GM18507 (cell line): ENCODE measurements at places on chromosomes 12 and 14.

DNA sequence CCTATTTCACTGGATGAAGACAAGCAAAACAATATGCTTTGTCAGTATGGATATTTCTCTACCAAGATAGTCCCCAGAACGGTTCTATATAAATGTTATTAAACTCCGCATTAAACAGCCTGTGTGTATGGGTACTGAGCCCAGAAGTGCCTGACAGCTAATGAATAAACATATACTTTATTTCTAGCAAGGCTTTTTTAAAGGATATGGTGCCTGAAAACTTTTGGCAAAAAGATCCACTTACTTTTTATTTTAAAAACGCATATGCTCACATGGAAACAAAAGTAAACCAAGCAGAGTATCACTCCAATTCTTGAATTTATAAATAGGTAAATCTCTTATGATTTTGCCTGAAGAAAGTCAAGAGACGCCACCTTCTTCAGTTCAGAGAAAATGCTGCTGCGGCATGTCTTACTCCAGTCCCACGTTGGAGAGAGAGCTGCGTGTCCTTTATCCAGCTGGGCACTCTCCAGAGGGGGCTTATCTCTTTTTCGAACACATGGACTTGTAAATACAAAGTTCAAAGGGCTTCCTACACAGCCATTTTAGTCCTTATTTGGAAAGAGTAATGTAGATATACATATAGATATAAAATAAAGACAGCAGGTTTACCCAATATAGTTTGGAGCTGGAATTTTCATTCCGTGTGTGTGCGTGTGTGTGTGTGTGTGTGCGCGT lies 264.2 kb downstream of the ADAMTS20 start:
- DNase-seq, result no peak

DNA sequence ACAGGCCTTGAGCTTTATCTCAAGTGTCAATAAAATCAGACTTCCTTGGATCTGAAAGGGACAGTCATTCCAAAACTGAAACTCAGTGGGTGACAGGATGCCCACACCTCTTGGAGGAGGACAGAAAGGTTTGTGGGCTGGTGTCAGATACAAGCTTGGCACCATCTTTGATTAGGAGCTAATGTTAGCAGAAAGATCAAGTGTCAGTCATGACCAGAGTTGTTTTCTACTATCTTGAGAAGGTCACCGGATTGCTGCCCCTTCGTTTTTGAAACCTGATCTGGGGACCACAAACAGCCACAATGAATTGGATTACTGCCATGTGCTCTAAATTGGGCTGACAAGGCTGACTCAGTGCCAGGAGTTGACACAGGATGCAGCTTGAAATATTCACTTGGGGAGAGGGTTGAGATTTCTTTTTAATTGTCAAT lies 88.3 kb downstream of the OTOGL start:
- no peak for DNase-seq

DNA sequence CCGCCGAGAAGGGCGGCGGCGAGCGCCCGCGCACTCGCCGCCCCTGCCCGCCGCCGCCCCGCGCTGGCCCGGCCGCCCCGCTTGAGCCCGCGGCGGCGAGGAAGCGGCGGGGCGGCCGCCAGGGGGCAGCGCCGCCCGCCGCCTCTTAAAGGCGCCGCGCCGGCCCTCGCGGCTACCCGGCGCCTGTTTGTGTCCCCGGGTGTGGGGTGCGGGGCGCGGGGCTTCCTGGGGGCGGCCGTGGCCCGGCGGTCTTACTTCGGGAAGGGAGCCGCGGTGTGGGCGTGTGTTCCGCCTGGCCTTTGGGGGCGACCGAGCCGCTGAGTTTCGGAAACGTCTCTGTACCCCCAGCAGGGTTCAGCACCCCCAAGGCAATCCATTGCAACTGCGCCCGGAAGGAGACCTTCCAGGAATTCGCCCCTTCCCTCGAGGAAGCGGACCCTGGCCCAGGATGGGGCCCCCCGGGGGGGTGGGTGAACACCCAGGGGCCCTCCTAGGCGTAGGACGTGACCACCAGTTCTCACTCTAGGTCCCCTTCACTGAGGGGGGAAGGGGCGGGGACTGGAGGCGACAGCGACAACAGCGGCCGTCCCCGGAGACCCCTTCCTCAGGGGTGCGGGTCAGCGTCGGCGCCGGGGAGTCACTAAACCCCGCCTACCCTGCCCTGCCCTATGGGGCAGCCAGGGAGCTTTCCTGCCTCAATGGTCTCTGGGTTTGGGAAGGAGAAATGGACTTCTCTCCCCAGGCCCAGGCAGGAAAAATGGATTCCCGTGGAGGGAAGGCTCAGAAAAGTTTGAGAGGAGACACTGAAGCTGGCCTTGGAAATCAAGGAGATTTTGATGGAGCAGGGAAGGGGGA lies at the start of gene ITPK1:
Gene ITPK1 (minus strand): TSS at position 105 of the 855 bp plus-strand sequence. CDS start 762 bp downstream, outside the sequence.
- DNase-seq, result peak; percentile 68

- DNase-seq, result no peak
These were observed 53.6 kb downstream of the SUSD6 start for GRCh38 chr14:69664865-69665526.

GRCh38 chr12:16121953-16122352 lies 155.5 kb downstream of the SLC15A5 start:
- no peak for DNase-seq

GRCh38 chr14:73428353-73428824 lies 30.0 kb downstream of the NUMB start:
- DNase-seq, result no peak

DNA sequence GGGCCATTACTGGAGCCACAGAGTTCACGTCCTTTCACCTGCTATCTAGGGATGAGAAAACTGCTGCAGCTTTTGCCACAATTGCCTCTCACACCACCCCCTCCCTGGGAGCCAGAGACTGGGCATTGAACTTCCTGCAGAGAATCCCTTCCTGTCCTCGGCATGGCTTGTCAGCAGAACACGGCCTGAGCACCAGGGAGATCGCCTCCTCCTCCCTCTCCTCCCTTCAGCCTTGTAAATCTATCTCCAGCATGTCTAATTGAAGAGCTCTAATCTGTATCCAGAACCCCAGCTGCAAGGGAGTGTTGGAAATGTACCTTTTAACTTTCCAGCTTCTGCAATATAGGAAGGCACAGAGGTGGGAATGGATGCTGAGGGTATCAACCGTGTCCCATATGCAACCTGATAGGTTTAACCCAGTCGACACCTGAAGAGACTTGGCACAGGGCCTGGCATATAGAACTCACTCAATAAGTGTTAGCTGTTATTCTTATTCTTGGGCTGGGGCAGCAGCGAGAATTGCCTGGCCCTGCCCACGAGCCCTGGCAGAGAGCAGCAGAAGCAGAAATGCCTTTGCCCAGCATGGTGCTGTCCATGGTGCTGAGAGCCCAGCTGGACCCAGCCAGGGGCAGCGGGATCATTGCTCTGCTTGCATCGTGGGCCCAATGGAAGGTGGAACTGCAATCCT lies 26.8 kb downstream of the TMEM63C start:
- peak; percentile 30 for DNase-seq

- no peak for DNase-seq
These were observed 2.6 kb downstream of the ITPK1 start for GRCh38 chr14:93112891-93113677.

GRCh38 chr14:79658221-79658620 lies 553.1 kb downstream of the DIO2 start:
- DNase-seq, result no peak

DNA sequence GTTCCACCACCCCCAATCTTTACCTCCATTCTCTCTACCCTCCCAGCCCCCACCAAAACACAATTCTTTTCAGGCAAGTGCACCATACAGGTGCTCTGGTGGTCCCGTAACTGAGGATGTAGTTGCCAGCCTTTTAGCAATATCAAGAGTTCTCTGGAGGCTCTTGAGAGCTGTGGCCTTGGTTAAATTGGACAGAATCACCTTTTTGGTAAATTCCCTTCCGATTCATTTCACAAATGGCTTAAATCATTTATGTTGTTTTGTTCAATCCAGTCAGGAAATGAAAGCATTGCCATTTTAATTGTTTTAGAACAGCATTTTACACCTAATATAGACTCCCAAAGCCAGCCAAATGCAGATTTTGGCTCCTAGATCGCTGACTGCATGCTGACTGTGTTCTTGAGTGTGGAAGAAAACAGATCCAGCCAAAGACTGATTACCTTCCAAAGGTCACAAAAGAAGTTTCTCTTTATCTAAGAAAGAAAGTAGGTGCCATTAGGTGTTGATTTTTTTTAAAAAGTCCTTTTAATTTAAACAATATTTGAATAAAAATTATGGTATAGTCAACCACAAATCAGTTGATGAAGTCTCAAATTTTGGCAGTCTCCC lies 25.6 kb downstream of the CRADD start:
- no peak for DNase-seq

- DNase-seq, result no peak
These were observed 4.0 kb upstream of the KRT6C start for GRCh38 chr12:52477651-52478050.

GRCh38 chr14:95915330-95915729 lies 38.7 kb downstream of the TUNAR start:
- DNase-seq, result no peak

GRCh38 chr12:131860472-131861260 lies 32.5 kb downstream of the MMP17 start:
- no peak for DNase-seq

DNA sequence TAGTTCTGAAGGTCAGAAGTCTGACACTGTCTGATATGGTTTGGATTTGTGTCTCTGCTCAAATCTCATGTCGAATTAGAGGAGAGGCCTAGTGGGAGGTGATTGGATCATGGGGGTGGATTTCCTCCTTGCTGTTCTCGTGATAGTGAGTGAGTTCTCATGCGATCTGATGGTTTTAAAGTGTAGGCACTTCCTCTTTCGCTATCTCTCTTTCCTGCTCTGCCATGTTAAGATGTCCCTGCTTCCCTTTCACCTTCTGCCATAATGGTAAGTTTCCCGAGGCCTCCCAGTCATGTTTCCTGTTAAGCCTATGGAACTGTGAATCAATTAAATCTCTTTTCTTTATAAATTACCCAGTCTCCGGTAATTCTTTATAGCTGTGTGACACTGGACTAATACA lies 84.1 kb upstream of the TMTC1 start:
- DNase-seq, result no peak
